ENCODE measurements at places on chromosomes 7 and 10.

- no peak for DNase-seq
Observed at GRCh38 chr10:114477285-114477684, 73.0 kb upstream of the AFAP1L2 start.

DNA sequence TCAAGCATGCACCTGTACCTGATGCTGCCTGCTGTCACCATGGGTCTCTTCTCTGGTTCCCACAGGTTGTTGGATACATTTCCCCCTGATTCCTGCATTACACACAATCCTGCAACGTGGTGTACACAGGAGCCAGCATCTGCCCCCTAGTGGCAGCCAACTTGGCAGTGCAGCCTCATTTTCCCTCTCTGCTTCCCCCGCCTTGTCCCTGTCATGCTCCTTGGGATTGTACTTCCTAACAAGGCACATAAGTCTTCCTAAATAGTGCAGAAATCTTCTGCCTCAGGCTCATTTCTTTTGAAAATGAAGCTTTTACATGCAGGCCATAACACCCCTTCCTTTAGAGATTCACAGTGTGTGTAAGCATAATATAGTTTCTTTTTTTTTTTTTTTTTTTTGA is 387.5 kb downstream of the CCSER2 start:
- DNase-seq, result no peak

GRCh38 chr10:79382491-79382941 is 35.2 kb downstream of the PPIF start:
- DNase-seq, result no peak

- no peak for DNase-seq
Observed at GRCh38 chr7:99037327-99037940, 106.5 kb downstream of the SMURF1 start.

DNA sequence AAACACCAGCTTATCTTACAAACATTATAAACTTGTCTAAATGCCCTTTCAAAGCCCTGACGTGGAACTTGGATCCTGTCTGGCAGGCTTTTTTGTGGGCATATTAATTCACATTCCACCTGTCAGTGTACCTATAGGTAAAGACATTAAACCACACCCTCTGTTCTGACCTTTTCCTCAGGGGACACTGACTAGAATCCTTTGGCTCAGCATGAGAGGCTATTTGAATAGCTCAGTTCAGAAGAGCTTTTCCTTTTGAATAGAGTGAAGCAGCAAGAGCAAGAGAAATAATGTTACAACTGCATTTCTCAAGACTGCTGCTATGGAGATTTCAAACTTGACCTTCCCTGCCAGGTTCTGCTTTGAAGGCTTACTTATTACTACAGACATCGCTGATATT is 76.9 kb downstream of the CYP51A1 start:
- no peak for DNase-seq

DNA sequence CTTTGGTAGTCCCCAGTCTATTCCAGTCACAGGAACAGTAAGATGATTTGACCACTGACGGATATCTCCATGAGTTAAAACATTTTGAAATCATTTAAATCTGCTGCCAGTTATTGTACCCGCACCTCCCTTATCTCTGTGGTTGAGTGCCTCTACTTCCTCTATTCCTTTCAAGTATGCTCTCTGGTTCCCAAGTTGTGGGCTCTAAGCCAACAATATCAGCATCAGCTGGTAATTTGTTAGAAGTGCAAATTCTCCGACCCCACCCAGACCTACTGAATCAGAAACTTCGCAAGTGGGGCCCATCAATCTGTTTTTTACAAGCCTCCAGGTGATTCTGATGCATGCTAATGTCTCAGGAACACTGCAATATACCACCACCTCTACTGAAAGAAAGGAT is 235.5 kb downstream of the CCSER2 start:
- no peak for DNase-seq

DNA sequence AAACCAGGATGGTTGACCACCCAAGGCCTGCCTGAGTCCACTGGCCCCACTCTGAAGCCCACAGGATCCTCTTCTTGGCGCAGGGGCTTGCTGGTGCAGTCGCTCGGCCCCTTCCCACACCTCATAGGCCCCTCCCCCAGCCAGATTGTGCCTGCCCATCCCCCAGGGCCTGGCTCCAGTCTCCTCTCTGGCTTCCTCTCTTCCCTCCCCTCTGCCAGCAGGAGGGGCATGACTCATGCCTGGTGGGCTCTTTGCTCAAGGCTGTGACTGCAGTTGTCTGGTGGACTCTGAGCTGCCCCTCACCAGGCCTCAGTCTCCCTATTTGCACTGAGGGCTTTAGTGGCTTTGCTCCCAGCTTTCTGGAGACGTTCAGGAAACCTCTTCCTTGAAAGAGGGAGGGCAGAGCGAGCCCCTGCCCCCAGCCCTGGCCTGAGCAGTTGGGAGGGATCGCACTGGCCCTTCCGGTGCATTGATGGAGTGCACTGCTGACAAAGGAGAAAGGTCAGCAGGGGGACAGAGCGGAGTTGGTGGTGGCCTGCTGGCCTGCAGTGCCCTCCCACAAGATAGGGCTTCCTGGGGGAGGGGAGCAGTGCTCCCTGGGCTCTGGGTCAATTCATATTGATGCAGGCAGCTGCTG is 60.7 kb downstream of the ZMIZ1 start:
- no peak for DNase-seq

- no peak for DNase-seq
Observed at GRCh38 chr10:23344241-23344841, at the start of gene C10orf67. Gene C10orf67, minus strand, starts transcription at chr10:23344797. Its CDS starts 23 bp downstream, at chr10:23344774.

Data from T-cell (primary cell).